NK-92 treated with Interleukin-12 subunit alpha and Interleukin-12 subunit beta, amount 100 ng/mL, for 24 hours (cell line): ENCODE measurements at places on chromosomes 12 and 14.

GRCh38 chr14:55897031-55897430 is 221.2 kb upstream of the PELI2 start:
- DNase-seq, result no peak

GRCh38 chr14:65840118-65840751 is 427.7 kb downstream of the FUT8 start:
- DNase-seq, result no peak

DNA sequence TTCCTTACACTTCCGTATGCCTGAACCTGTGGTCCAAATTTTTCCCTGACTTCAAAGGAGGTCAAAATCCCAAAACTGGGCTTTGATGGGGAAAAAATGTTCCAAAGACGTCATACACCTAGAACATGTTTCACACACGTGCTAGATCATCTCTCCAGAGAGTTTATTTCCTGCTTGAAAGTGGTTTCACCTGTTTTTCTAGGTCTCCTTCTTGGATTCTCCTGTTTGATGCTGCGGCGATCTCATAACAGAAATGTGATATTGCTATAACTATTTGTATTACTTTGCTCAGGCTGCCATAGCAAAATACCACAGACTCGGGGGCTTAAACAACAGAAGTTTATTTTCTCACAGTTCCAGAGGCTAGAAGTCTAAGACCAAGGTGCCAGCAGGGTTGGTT is 19.7 kb upstream of the TMCC3 start:
- DNase-seq, result no peak

DNA sequence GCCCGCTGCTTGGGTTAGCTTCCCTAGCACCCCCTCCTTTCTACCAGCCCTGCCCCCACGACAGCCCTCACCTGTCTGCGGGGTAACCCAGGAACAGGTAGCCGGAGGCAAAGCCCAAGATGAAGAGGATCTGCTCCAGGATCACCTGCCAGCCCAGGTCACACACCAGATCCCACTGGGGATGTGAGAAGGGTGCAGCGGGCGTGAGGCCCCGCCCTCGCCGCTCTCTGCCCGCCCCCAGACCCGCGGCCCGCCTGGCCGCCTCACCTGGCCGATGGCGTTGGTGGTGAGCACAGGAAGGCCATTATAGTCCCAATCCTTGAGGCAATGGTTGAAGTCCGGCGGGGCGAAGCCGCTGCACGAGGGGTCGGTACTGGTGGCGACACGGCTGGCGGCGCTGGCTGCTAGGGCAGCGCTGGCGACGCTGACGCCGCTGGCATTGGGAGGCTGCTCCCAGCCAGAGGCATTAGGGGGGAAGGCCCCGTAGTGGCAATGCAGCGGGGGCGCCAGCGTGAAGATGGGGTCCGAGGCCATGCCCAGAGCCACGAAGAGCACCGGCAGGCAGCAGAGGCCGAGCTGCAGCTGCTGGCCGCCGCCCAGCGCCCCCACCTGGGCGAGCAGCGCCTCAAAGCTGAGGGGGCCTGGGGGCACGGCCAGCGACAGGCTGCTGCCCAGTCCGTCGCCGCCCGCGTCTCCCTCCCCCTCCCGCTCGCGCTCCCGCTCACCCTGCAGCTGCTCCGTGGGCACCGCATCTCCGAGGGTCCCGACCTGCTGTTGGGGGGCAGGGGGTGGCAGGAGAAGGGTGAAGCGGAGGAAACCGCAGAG is 794 bp downstream of the SLC22A17 start:
- no peak for DNase-seq

DNA sequence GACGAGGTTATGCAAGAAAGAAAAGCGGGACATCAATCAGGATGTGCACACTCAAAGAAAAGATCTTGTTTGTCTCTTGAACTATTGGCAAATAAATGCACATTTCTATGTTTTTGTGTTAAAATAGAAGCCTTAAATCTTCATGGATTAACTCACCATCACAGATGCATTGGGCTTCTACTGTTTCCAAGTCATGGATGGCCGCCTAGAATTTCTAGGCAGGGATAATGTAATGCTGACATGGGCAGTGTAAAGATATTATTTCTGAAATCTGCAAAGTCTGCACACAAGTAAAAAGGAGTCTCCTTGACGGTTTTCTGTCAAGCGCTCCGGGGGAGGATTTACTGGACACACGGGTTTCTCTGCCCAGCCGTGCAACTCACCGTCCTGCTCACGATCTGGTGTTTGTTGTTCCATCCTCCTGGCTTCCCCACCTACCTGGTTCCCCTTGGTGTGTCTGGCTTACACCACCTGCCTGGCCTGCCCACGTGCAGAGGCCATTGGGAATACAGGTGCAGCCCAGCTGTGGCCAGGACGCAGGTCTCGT is 103.3 kb upstream of the FZD10 start:
- no peak for DNase-seq

GRCh38 chr12:96132819-96133218 is 61.4 kb upstream of the ELK3 start:
- DNase-seq, result no peak

DNA sequence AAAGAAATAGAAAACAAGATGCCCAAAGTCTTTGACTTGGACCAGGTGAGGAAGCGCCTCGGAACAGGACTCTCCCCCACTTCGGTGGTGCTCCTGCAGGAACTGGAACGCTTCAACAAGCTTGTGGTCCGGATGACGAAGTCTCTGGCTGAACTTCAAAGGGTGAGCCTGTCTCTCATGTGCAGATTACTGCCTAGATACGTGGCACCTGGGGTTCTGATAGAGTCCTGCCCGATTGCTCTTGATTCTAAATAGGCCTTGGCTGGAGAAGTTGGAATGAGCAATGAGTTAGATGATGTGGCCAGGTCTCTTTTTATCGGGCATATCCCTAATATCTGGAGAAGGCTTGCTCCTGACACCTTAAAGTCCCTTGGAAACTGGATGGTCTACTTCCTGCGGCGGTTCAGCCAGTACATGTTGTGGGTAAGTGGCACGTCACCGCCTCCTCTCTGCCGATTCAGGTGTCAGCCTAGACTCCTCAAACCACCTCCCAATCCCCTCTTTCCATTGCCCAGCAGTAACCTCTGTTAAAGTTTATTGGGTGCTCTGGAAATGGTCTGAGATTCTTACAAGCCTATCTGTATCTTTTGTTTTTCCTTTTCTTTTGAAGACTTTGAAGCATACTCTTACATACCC is 40.8 kb downstream of the CCDC92 start:
- DNase-seq, result no peak
